RPMI7951 (cell line): ENCODE measurements at places on chromosomes 1 and 21. TPM values are rescaled to one million over a fixed set of nuclear protein-coding genes. Genes with fewer than 3 reads are reported as not detected.

TFF2 gene
- total RNA-seq: not detected in 2 replicates

OMA1 gene
- total RNA-seq: 23.5 and 32.1 TPM in 2 replicates

TRAF3IP3 gene
- total RNA-seq: not detected in 2 replicates

DISP3 gene
- total RNA-seq: not detected in 2 replicates

SPOCD1 gene
- total RNA-seq: 9.6 and 12.4 TPM in 2 replicates

PDZK1 gene
- total RNA-seq: 5.3 and 6.1 TPM in 2 replicates

SV2A gene
- total RNA-seq: 11.4 and 12.7 TPM in 2 replicates

PMVK gene
- 8.7 and 9.3 TPM in 2 replicates for total RNA-seq

LCE3E gene
- not detected in 2 replicates for total RNA-seq

ATP6V1G3 gene
- not detected in 2 replicates for total RNA-seq

OR2L13 gene
- not detected in 2 replicates for total RNA-seq

CHIA gene
- total RNA-seq: not detected in 2 replicates

LRRC53 gene
- not detected in 2 replicates for total RNA-seq

PYCR2 gene
- total RNA-seq: 31.2 and 38.9 TPM in 2 replicates

WNT3A gene
- total RNA-seq: not detected in 2 replicates

C8B gene
- not detected in 2 replicates for total RNA-seq

SELL gene
- 0.36 TPM in 1 of 2 replicates, not detected in the other for total RNA-seq

MIXL1 gene
- total RNA-seq: not detected in 2 replicates

SRSF10 gene
- 99.5 and 107 TPM in 2 replicates for total RNA-seq

OR2T3 gene
- not detected in 2 replicates for total RNA-seq

AMPD1 gene
- not detected in 2 replicates for total RNA-seq

CFAP141 gene
- total RNA-seq: not detected in 2 replicates

NUF2 gene
- total RNA-seq: 88.0 and 102 TPM in 2 replicates

CYP4X1 gene
- 0.10 and 0.36 TPM in 2 replicates for total RNA-seq
